Inflammatory macrophage treated with lipopolysaccharide for 1 hour (primary cell): ENCODE measurements at places on chromosomes 1 and 21.

DNA sequence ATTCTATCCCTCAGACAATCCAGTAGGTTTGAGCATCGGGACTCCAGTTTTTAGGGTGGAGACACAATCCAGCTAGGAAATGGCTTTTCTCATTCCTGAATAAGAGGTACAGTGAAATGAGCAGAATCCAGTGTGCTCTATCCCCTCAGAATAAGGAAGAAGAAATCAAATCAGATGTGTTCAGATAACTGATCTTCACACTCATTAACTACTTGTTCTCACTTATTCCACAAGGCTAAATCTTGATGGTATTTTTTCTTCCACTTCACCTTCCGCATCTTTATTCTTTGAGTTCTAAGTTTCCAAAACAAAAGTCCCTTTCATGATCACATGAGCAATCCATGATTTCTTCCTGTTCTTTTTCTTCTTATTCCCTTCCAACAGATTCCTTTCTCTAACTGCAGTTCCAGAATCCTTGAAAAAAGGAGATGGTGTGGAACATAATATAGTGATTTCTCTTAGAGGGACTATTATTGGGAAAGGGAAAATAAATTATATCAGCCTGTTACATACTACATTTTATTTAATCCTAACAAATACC lies 1.7 kb downstream of the SYT11 start:
- DNase-seq = no peak

DNA sequence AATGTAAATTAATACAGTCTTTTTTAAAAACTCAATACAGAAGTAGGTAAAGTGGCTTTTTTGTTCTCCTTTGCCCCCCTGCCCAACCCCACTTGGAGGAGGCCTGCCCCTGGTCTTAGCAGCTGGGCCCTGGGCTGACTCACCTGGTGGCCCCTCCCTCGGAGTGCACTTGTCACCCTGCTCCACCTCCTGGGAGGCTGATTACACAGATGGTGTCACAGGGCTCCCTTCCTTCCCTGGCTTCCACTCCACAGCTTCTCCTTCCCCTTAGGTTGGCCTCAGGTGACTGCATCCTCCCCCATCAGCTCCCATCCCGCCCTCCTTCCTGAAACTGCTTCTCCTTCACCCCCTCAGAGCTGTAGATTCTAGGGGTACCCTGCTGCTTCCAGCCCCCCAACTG lies 11.7 kb upstream of the CAPN9 start:
- DNase-seq = no peak

DNA sequence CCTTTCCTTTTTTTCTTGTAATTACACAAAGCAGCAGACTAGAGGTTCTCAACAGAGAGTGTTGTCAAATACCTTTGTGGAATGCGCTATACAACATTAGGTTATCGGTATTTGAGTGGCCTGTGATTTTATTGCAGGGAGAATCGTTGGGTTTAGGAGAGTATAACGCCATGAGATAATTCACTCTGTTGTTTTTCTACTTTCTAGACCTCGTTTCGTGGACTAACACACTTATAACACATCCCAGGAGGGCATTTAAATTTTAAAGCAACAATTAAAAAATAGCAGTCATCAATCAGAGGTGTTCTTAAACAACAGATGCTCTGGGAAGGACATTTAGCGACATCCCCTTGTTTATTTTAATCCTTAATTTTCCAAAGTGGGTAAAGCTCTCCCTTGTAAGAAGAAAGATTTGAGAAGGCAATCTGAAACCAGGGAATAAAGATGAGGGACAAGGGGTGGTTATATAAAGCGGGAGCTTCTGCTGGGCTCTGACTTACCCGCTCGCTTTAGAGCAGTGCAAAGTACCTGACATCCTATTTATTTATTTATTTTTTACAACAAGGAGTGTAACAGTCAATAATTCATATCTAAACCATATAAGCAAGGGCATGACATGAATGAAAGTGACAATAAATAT lies 4.9 kb downstream of the PBX1 start:
- DNase-seq = no peak

- peak; percentile 26 for DNase-seq
Measured at GRCh38 chr21:46254208-46254975, 25.8 kb upstream of the LSS start.

- DNase-seq = no peak
Measured at GRCh38 chr1:43205671-43206070, 33.5 kb downstream of the CFAP57 start.

DNA sequence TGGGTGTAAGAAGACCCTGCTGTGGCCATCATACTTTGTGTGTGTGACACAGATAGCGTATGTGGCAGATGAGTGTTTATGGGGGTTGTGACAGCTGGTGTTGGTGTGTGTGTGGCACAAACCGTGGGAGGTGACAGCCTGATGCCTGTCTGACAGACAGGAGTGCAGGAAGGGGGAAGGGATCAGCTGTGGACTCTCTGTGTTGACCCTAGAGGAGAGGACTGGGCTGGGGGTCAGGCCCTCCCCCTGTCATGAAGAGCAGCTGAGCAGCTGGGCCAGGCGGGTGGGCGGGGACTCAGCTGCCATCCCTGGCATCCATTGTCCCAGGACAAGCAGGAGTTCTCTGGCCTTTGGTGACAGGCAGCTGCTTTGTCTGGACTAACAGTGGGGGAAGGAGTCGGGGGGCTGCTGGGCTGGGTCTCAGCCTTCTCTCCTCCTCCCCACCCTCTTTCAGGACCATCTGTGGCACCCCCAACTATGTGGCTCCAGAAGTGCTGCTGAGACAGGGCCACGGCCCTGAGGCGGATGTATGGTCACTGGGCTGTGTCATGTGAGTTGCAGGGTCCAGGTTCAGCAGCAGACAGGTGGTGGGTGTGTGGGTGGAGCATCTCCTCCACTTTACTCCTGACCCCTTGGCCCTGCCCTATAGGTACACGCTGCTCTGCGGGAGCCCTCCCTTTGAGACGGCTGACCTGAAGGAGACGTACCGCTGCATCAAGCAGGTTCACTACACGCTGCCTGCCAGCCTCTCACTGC lies 2.3 kb downstream of the PLK3 start:
- no peak for DNase-seq

DNA sequence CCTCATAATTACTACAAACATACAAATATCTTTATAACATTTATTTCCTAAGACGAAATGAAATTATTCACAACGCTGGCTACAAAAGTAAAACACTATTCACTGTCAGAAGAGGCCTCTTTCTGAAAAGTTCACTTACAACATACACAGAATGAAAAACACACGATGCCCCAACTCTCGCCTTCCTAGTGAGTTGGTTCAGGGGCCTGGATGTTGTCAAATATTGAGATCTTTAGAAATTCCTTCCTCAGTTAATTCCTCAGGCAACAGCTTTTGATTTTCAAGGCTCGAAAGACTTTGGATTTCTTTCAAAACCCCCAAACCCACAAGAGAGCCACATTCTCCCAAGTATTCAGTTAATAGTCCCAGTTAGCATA lies 14.2 kb upstream of the KCNE1 start:
- peak; percentile 34 for DNase-seq

DNA sequence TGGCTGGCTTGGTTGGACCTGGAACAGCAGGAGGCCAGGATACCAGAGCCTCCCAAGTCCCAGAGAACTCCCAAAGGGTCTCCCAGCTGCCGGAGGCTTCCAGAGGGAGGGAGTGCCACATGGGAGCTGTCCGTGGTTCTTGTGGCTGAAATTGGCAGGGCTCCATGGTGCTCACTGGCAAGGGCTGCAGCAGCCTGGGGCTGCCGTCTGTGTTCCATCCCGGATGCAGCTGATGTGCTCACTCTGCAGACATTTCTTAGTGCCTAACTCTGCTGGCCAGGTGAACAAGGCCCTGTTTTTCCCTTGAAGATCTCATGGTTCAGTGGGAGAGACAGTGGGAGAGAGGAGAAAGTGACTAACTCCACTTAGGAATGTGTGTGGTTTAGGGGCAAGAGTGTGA lies 261.1 kb downstream of the CAMTA1 start:
- no peak for DNase-seq
